ENCODE measurements at places on chromosomes 16 and 17.

DNA sequence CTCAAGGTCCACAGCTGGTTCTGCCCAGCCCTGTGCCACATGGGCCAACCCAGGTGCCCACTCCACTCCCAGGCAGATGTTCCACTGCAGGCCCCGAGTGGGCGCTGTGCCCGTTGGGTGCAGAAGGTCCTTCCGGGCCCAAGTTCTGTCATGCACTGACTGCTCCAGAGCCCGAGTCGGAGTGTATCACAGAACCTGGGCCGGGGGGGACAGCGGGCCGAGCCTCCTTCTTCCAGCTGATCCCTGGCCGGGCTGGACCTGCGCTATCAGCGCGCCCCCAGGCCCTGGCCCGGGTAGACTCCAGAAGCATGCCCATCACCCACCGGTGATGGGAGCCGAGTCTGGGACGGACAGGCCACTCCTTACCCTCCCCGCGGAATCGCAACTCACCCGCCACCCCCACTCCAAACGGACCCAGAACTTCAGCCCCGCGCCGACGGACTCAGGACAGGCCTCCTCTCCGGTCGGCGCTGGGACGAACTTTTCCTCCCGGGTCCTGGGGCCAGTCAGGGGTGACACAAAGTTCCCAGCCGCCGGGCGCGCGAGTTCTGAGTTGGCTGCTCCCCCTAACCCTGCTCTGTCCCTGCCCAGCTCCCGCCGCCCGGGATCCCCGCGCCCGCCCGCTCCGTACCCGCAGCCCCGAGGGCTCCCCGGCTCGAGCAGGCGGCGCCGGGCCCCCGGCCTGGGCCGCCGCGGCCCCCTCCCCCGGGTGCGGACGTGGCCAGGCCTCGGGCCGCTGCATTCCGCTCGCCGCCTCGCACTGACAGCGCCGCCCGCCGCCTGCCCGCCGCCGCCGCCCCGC is at the start of gene COPZ2:
Gene COPZ2, minus strand, starts transcription at position 762 of the 802 bp plus-strand sequence. Its CDS starts 20 bp downstream, at position 742.
- DNase-seq = no peak

DNA sequence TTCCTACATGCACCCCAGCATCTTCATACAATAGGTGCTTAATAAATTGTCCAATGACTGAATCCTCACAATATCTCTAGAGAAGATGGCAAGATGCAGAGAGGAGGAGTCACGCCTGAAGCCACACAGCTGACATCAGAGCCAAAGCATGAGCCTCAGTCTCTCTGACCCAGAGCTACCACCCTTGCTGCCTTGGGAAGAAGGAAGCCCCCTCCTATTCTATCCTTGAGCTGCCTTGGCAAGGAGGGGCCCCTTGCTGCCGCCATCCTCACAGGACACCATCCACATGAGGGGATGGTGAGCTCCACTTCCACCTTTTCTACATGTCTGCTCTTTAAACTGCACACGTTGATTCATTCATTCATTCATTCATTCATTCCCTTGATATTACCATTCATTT is 37.0 kb upstream of the C16orf78 start:
- DNase-seq = no peak

DNA sequence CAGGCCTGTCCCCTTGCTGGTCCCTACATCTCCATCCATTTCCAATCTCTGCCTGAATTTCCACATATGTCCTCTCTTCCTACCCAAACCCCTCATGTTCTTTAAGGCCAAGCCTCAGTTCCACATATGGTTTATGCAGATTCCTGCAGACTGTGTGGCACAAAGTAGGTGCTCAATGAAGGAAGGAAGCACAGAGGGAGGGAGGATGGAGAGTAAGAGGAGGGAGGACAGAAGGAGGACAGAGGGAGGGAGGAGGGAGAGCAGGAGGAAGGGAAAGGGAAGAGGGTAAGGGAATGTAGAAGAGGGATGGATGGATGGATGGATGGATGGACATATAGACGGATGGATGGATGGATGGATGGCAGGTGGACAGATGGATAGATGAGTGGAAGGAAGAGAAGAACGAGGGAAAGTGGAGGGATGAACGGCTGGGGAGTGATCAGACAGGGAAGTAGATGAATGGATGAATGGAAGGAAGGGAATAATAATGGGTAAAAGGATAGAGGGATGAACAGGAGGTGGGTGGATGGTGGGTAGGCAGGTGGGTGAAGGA is 7.7 kb upstream of the KRT14 start:
- DNase-seq = no peak

DNA sequence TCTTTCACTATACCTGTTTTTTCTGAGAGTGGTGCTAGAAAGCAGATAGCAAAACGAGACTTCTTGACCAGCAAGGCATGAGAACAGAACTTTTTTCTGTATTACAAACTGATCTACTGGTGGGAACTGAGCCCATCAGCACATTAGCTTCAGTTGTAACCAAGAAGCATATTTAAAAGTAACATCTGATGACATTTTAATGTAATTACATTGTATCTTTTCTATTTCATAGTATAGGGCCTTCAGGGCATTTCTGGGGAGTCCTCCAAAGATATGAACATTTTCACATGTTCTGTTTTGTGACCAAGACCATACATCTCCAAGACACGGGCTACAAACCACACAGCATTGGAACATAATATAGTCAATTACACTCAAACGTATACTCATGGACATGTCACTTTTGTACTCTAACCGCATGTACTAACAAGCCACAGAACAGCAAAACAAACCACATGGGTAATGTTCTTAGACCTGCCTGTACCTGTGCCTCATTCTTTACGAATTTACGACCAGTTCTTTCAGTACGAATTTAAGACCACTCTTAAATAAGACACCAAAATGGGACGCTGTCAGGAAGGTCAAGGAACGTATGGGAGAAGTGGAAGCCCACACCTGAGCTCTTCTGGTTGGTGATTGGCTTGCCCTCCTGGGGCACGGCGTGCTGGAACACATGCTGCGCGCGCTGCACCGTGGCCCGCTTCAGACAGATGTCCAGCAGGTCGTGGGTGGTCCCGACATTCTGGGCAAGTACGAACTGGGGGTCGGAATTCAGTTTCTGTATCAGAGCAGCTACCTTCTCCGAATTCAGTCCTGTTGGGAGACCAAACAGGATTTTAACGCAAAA is 825 bp downstream of the BLMH start:
- DNase-seq = peak; percentile 16

DNA sequence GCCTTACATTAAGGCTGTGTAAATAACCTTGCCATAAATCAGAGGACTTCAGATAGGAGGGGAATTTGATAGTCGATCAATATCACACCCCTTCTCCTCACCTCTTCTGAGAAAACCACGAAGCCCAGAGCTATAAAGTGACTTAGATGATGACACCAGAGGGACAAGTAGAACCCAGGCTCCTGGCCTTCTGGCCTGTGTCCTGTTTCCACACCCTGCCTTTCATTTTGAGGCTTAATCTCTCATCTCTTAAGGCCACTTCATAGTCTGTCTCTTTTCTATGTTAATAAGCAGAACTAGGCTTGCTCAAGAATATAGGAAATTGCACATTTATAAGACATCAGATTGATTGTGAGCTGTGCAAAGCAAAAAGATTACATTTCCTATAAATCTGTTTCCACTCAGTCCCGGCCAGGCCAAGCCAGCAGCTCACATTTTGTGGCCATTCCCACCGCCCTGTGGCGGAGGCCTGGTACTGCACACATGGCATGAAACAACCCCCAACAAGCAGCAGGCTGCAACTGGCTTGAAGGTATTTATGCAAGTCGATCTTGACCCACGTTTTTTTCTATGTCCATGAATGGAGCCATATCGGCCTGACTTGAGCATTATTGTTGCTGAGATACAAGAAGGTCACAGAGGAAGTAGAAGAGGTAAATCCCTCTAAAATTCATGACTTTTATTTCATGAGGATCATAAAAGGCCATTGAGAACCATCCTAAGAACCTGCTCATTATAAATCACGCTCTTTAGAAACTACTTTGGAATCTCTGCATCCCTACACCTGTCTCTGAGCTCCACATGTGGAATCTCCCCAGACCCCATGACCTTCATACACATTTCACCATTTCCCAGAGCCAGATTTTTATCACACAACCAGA is 93.7 kb downstream of the PMP22 start:
- DNase-seq = peak; percentile 1

DNA sequence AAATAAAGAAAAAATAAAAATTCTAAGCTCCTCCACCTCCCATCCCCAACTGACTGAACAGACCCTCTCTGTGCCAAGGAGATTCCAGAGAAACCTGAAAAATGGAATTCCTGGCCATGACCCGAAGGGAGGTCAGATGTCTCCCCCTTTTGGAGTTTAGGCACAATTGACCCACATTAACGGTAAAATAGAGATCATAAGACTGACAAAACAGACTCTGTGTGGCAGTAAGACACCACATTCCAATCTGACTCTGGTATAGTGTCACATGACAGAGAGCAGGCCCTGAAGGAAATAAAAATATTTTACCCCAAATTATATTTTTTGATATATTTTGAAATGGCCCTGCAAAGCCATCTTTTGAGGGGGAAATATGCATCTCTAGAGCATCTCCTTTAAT is 115.1 kb upstream of the ZKSCAN2 start:
- no peak for DNase-seq

DNA sequence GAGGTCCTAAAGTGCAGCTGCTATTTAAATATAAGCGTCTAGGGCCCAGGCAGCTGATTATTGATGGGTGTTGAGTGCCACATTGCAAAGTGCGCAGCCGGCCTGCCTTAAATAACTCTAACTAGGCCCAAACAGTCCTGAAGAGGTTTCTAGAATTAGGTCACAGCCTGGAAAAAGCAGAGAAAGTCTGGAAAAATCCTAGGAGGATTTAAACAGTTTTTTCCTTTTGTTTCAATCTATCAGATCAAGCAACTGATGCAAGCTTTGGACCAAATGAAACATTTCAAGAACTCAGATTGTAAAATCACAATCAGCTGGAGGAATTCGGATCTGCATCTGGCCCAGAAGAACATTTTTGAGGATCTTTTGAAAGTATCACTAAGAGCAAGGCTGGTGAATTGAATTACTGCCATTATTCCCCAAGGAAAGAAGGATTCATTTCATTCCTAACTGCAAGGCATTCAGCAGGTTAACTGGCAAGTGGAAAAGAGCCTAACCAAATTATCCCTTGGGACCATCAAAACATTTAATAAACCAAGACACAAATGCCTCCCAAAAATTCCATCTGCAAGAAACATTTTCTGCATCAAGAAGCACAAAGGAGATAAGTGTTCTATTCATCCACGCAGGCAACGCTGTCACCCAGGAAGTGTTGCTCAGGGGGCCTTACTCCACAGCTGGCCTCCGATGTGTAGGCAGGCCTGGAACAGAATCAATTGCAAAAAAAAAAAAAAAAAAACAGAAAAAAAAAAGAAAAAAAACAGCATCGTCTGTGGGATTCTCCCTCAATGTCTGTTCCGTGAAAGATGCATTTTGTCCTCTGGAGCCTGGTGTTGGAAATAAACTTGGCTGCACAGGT is 46.1 kb downstream of the IRX3 start:
- no peak for DNase-seq

GRCh38 chr17:17109256-17109655 is 67.0 kb downstream of the MPRIP start:
- DNase-seq = no peak

- DNase-seq = peak; percentile 35
These were observed 677 bp downstream of the SNTB2 start for GRCh38 chr16:69187446-69188235.

DNA sequence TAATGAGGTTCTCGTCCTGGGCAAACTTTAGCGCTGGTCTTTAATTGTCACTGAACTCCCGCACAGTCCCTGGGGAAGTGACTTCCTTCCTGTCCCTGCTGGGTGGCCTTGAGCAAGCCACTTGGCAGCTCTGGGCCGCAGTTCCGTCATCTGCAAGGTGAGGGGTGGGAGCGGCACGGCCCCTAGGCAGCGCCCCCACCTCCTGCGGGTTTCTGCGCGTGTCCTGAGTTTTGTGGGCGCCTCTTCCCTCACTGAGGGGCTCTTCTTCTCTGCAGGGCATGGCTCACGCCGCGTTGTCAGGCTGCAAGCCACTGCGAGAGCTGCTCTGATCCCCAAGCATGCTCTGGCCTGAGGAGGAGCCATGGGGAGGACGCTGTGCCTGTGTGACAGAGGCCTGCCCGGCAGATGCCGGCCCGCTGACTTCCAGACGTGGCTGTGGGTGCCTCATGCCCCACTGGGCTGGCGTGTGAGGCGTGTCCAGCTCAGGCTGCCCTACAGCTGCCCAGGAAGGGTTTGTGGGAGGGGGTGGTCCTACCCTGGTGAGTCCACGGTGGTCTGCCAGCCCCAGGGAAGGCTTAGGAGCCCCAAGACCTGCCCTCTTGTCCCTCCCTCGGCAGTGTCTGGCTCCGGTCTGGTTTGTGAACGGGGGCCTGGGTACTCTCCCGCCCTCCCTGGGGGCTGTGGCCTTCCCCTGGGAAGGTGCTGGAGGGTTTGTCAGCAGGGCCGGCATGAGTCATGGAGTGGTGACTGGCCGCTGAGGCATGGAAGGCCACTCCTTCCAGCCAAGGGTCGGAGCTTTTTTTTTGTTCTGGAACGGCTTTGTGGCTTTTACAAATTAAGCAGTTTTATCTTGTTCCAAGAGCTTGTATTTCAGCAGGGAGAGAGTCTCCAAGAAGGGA is 182.0 kb downstream of the SEC14L1 start:
- no peak for DNase-seq

DNA sequence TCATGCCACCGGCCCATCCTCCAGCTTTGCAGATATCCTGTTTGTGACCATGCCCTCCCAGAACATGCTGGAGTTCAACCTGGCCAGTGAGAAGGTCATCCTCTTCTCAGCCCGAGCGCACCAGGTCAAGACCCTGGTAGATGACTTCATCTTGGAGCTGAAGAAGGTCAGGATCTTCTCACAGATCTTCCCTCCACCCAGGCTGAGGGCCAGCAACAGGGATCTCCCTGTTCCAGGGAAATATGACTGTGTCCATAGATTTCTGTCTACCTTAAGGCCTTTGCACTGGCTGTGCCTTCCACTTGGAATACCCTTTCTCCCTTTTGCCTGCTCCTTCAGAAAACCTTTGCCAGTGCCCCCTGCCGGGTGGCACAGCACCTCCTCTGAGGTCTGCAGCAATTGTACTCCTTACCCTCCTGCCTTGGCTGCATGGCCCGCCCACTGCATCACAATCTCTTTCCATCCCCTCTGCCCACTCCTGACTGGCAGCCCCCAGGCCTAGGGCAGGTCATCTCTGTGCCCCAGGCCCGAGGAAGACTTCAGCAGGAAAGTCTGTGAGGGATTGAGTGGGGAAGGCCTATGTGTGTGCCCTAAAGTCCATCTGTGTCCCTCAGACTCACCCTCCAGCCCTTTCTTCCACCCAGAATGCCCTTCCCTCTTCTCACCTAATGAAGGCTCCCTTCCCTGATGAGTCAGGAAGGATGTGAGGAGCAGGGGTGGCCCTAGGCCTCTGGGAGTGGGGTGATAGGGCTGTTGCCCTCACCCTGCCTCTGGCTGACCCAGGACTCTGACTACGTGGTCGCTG is 27.3 kb upstream of the ALKBH5 start:
- no peak for DNase-seq

- DNase-seq = no peak
These were observed 74.8 kb upstream of the RPL38 start for GRCh38 chr17:74128456-74129211.

DNA sequence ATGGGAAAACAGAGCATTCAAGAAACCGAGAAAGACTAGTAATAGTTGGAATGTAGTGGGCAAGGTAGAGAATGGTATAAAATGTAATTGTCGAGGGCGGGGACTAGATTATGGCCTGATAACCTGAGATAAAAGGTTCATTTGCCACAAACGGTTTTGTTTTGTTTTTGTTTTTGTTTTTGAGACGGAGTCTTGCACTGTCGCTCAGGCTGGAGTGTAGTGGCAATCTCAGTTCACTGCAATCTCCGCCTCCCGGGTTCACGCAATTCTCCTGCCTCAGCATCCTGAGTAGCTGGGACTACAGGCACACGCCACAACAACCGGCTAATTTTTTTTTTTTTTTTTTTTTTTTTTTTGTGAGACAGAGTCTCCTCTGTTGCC is 1.4 kb downstream of the NEK8 start:
- DNase-seq = no peak

- DNase-seq = no peak
These were observed 48.8 kb downstream of the RMI2 start for GRCh38 chr16:11393861-11394592.

Data from stimulated activated CD4-positive, alpha-beta T cell treated with anti-CD3 and anti-CD28 coated beads, TNF-alpha, amount 100 ng/mL, for 24 hours (primary cell).